COLO829 (cell line): ENCODE measurements at places on chromosomes 5 and 9.

DNA sequence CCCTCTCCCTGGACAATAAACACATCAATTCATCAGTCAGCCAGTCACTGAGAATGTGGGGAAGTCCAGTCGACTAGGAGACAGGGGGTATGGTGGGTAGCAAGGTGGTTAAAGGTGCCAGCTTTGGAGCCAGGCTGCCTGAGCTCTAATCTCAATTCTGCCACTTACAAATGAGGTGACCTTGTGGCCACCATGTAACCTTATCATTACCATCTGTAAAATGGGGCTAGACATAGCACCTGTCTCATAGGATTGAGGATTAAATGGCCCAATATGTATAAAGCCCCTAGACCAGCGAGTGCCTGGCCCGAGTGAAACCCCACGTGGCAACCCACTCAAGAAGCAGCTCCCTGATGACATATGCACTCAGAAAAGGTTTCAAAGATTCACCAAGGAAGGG, 73.3 kb upstream of the TBC1D2 start:
- no peak for DNase-seq

- DNase-seq = no peak
Observed at GRCh38 chr9:118563677-118564076, 805.6 kb downstream of the BRINP1 start.

DNA sequence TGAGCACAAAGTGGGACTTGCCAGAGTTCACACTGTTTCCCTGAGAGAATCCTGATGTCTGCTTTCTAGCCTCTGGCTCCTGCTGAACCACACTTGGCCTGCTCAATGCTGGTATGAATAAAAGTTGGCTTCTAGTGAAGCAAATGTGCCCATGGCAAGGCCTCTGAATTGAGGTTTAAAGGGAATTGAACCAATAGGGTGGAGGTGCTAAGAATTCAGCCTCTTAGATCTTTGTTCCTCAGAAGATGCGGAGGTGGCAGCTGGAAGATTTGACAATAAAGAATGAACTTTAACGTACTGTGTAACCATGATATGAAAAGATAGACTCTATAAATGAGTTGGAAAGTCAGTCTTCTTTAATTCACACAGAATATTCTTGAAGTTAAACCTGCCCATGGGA, 57.2 kb downstream of the RASGRF2 start:
- no peak for DNase-seq

GRCh38 chr9:34987160-34987901, 2.2 kb upstream of the DNAJB5 start:
- DNase-seq = no peak

DNA sequence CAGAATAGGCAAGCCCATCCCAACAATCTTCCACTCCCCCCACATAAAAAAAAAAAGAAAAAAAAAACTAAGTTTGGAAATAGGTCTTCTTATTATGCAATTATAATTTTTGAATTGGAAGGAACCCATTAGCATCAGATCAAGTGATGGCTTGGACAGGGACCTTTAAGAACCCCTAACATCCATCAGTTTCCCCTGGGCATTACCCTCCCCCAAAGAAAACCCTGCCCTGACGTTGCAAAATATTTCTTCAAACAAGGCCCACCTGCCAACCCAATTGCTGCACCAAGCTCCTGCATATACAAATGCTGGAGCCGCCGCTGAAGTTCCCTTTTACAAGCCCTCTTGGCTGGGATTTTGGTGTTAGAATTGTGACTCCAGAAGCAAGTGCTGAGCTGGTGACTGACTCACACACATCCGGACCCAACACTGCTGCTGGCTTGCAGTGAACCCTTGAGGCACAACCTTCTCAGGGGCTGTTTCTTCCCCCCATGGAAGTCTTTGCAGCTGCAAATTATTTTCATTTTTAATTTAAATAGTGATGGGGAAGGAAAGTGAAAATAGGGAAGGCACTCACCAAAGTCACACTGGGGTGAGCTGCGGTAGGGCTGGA, 56.1 kb upstream of the AFAP1L1 start:
- DNase-seq = no peak

- no peak for DNase-seq
Observed at GRCh38 chr9:124217836-124218437, 39.8 kb upstream of the NEK6 start.

GRCh38 chr5:77376609-77377300, 115.4 kb downstream of the WDR41 start:
- DNase-seq = no peak

DNA sequence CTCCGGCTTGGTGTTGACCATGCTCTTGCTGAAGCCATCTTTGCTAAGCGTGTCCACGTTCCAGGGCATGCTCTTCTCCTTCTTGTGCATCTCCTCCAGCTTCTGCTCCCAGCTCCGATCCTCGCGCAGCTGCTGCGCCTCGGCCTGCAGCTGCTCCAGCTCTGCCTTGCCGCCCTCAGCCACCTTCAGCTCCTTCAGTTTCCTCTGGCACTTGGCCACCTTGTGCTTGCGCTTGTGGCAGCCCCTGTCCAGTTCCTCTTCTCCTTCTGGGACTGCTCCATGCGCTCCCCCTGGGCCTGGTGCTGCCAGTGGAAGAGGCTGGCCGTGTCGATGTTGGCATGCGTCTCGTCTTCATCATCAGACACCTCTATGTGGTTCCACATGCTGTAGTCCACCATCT, 128.3 kb upstream of the CLINT1 start:
- DNase-seq = no peak

DNA sequence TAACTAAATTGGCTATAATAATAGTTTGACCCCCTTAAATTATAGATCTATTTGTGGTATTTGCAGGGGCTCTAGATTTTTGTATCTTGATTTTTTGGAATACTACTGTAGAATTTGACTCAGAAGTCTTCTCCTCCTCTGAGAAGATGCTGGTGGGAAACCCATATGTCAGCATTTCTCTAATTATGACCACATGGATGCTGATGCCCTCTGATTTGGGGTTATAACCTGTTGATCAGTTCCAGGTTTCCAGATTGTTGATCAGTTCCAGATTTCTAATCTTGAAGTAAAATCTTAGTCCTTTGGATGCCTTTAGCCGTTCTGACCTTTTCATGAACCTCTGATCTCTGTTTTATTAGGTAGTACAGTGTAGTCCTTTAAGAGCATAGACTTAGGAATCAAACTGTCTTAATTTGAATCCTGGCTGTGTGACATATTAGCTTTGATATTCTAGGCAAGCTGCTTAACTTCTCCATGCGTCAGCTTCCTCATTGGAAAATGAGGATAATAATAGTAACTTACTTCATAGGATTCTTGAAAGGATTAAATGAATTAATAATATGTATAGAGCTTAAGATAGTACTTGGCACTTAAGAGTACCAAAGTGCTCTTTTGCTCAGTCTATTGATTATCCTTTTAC, 8.1 kb downstream of the FSD1L start:
- no peak for DNase-seq

- no peak for DNase-seq
Observed at GRCh38 chr9:35529161-35529823, 39.4 kb downstream of the RUSC2 start.

GRCh38 chr9:123191680-123192079, 76.7 kb downstream of the STRBP start:
- DNase-seq = no peak

- no peak for DNase-seq
Observed at GRCh38 chr9:35609001-35609819, 4.1 kb downstream of the TESK1 start.

DNA sequence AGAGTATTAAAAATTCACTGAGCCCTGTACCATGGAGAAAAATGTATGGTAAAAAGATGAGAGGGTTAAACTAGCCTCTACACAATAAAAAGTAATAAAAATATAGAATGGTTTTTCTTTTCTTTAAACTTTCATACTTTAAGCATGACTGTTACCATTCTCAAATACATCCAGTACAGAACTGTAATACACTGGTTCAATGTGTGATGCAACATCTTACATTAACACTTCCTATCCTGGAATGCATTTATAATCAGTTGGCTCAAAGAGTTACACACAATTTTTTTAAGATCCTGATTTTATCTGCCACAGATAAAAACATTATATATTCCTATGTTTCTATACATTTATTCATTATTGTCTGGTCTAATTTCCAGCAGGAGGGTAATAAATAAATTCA, 4.7 kb downstream of the GNAQ start:
- DNase-seq = no peak

DNA sequence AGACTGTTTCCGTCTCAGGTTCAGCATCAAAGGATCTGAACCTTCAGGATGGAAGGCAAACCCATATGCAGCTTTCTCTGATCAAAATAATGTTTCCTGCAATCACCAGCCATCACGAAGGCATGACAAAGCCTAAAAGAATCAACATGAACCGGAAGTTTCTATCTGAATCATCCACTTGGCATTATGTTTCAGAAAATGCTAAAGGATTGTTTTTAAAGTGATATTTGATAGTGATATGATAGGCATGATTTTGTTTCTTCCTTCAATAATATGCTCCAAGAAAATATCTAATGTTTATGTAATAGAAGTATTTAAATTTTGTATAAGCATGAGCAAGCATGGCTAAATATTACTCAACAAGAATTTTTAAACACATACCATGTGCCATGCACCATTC, 219.6 kb downstream of the PLK2 start:
- DNase-seq = no peak

GRCh38 chr5:55679556-55679955, 32.6 kb downstream of the SLC38A9 start:
- no peak for DNase-seq

- no peak for DNase-seq
Observed at GRCh38 chr5:72465066-72465465, 42.1 kb downstream of the ZNF366 start.

DNA sequence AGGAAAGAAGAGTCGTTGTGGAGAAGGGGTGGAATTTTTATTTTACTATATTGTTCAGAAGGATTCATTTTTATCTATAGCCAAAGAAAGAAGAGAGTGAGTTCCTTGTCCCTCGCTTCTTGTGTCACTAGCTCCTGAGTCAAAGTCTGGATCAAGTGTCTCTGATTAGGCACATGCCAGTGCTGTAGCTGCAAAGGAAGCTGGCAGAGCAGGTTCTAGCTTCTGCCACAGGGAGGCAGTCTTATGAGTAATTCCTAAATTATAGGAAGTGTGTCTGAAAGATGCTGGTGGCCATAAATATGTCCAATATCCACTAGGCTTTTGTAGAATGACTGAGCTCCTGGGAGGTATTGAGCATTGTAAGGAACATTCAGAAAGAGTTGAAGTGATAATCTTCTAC, 84.7 kb downstream of the DOCK2 start:
- no peak for DNase-seq

- DNase-seq = no peak
Observed at GRCh38 chr9:125536776-125537175, 170.2 kb downstream of the MAPKAP1 start.

DNA sequence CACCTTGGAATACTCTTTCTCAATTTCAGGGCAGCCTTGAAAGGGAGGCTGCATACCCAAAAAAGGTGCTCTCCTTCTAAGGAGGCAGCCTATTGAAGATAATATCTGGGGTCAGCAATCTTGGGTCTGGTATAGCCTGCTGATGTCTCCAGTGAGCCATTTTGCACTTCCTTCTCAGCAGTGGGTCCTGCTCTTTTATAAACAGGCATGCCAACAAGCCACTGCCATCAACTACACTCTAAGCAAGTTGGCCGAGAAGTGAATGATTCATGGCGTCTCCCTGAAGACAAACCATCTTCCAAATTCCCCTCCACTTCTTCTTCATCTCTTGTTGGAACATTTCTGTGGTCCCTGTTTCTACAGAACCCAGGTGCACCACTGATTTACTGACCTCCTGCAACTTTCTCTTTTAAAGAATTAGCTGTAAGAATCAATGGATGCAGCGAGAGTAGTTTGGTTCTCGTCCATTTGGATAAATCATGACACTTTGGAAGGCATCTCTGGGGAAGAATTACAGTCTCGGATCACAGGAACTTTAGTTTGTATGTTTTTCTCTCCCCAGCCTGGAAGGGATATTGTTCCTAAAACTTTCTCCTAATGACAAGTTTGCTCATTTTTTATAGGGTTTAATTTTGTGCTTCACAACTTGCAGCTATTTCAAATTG, 108.3 kb downstream of the INSYN2B start:
- DNase-seq = no peak

GRCh38 chr5:79821-80220, 12.1 kb upstream of the PLEKHG4B start:
- DNase-seq = no peak

DNA sequence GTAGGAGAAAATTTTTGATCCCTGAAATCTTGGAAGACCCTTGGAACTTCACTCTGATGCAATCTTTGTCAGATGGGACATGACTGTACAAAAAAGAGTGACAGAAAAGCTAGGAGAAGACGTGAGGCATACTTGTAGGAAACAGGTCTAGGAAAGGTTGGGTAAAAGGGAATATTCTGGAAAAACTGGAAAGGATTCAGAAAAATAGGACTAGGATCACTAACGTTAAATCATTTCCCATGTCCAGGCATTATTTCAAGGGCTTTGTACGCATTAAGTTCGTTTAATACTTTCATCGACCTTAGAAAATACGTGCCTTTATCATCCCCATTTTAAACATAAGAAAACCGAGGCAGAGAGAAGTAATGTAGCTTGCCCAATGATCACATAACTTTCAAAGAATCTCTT, 2.9 kb downstream of the ALDH1A1 start:
- no peak for DNase-seq

- no peak for DNase-seq
Observed at GRCh38 chr5:100407053-100407452, 128.1 kb upstream of the FAM174A start.

GRCh38 chr5:147466360-147466980, 43.4 kb downstream of the DPYSL3 start:
- DNase-seq = no peak

DNA sequence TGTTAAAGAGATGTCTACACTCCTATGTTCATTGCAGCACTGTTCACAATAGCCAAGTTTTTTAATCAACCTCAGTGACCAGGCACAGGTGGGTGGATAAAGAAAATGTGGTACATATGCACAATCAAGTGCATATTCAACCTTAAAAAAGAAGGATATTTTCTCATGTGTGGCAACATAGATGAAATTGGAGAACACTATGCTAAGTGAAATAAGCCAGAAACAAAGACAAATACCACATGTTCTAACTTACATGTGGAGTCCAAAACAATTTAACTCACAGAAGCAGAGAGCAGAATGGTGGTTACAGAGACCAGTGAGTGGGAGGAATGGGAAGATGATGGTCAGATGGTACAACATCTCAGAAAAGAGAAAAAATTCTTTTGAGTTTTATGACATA, 31.8 kb downstream of the ANXA1 start:
- DNase-seq = no peak

GRCh38 chr9:105932276-105932675, 237.9 kb downstream of the TMEM38B start:
- no peak for DNase-seq

- no peak for DNase-seq
Observed at GRCh38 chr5:125317536-125317995, 571.1 kb upstream of the ZNF608 start.

DNA sequence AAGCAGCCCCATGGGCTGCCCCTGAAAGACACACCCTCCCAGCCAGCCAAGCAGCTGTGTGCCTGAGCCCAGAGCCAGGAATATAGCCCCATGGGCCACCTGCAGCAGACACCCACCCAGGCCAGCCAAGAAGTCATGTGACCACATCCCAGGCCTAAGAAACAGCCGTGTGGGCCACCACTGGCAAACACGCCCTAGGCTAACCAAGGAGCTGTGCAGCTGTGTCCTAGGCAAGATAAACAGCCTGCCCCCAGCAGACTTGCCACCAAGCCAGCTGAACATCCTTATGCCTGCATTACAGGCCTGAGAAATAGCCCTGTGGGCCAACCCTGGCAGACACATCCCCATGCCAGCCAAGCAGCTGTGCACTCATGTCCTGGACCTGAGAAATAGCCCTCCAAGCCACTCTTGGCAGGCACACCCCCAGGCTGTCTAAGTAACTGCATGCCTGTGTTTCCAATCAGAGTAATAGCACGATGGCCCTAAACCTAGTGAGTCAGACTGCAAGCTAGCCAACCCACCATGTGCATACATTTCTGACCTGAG, 143.0 kb downstream of the ADAMTS6 start:
- no peak for DNase-seq
